ENCODE measurements at places on chromosomes 5 and 9.

DNA sequence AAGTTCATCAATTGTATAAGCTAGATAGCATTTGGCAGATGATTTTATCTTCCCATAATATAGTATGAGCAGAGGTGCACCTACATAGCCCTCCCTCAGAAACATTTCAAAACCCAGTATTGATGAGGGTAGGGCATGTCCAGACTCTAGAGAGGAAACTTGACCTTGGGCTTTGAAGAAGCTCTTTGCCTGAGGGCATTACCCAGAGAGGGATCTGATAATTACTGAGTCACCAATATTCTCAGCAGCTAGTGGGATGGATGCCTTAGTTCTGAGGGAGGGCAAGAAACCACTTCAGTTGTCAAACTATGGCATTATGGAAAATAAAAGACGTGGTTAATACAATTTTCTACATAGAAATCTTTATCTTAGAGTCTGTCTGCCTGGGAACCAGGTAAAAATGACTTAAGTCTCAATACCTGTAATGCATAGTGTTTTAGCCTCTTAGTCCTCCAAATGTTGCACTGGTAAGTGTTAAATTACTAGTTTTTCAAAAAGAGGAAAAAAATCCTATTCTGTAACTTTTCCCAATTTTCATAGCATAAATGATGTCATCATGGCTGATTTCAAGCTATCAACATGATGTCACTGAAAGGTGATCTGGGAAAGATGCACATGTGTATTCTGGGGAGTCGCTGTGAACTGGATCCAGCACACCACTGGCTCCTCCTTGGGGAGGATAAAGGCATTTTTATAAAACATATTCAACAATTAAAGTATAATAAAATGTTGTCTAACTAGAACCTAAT is 809.0 kb downstream of the KCTD16 start:
- no peak for DNase-seq

- no peak for DNase-seq
These were observed 20.7 kb upstream of the EBF1 start for GRCh38 chr5:159120446-159120845.

GRCh38 chr5:172773481-172774469 is 2.8 kb upstream of the DUSP1 start:
- peak; percentile 52 for DNase-seq

GRCh38 chr9:132171702-132172101 is 9.8 kb downstream of the NTNG2 start:
- DNase-seq, result no peak

DNA sequence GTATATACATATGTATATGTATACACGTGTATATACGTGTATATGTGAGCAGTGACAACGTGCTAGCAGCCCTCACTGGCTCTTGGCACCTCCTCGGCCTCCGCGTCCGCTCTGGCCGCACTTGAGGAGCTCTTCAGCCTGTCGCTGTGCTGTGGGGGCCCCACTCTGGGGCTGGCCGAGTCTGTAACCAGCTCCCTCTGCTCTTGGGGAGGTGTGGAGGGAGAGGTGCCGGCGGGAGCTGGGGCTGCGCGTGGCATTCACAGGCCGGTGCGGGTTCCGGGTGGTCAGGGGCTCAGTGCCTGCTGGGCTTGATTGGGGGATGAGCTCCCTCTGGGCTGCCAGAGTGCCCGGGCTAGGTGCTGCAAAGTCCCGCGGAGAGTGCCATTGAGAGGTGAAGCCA is 24.1 kb upstream of the OSMR start:
- DNase-seq, result no peak

DNA sequence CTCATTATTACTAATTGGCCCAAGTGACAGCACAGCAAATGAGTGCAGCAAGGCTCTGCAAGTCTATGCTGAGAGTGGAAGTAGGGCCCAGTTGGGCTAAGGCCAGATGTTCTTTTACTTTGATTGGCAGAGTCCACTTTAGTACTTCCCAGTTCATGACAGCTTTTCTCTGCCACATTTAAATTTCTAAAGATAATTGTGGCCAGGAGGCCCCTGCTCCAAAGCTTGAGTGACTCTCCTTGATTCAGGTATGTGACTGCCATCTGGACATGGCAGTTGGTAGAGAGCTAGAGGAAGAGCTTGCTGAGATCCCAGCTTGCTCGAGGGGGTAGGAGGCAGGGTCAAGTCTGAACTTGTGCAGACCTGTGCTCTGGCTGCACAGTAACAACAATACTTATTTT is 154.1 kb downstream of the CARTPT start:
- no peak for DNase-seq

- no peak for DNase-seq
These were observed 210.8 kb downstream of the TSSK1B start for GRCh38 chr5:113223831-113224604.

GRCh38 chr5:157381746-157382145 is 78.3 kb upstream of the NIPAL4 start:
- no peak for DNase-seq

DNA sequence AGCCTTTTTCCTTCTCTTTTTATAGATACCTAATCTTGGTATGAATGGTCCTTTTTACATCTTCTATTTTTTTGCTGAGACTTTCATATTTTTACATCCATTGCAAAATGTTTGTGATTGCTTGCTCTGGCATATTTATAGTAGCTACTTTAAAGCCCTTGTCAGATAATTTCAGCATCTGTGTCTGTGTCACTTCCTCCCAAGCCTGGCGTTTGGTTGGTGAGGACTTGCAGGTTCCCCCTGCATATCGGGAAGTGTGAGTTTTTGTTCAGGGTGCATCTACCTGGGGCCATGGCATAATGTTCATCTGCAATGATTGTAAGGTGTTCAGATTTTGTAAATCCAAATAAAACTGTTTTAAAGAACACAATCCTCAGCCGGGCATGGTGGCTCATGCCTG is 8.9 kb downstream of the FBXW5 start:
- no peak for DNase-seq

- peak; percentile 49 for DNase-seq
These were observed 23.4 kb downstream of the IL33 start for GRCh38 chr9:6239048-6239461.

DNA sequence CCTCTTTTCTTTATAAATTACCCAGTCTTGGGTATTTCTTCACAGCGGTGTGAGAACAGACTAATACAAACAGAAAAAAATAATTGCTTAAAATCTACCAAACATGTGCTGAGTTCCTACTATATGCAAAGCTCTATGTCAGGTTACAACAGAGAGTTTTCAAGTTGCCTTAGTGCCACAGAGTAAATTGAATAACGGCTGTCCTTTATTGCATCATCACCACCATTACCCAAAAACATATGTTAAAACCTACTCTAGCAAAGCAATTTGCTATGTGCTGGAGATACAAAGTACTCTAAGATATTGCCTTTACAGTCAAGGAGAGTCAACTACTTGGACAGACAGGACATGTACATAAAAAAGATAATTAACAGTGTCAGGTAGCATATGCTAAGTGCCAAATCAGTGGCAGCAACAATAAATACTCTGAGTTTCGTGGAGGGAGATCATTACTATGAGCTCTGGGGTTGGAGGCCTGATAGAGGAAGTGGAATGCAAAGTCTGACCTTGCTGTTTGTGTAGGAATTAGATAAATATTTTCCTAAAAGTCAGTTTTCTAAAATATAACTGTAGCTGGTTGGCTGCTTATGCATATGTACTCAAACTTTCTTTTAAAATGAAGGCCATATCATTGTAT is 1058.7 kb upstream of the WWC1 start:
- DNase-seq, result peak; percentile 37
